ENCODE measurements at places on chromosomes 3 and 15. TPM values are rescaled to one million over a fixed set of nuclear protein-coding genes. Genes with fewer than 3 reads are reported as not detected.

DNA sequence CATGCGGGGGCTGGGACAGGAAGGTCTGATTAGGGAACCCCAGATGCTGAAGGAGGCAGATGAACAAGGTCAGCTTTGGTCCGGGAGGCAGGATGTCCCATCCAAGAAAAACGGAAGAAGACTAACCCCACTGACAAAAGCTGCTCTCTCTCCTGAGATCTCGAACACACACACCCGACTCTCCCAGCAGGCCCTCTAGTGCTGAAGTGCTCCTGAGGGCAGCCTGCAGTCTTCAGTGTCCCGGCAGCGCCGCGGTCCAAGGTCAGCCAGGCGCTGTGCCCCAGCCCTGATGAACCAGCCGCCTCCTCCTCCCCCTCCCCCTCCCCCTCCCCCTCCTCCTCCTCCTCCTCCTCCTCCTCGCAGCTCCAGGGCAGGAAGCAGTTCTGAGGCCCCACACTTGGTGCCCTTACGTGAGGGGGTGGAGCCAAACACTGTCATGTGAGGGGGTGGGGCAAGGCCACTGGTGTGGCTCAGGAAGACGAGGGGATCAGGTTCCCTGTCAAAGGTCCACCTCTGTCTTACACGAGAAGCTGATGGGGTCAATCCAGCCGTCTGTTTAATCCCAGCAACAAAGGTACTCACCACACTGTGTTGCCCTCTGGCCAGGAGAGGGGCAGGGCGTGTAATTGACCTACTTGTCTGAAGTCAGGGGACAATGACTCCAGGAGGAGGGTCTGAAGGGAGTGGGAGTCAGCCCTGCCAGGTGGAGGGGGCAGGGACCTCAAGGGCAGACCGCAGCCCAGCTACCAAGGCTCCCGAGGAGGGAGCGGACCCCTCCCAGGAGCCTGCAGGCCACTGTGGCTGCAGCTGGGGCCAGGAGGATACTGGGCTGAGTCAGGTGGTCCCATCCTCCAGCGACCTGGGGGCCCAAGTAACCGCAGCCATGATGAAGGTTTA, 34.3 kb downstream of the PRR23E start:
- no peak for DNase-seq

Gene GP9
- not detected for total RNA-seq

Gene STX19
- total RNA-seq: not detected

- no peak for DNase-seq
Measured at GRCh38 chr3:194989241-194989640, 281.7 kb downstream of the XXYLT1 start.

- DNase-seq: no peak
Measured at GRCh38 chr3:169131690-169132464, 531.6 kb downstream of the MECOM start.

DNA sequence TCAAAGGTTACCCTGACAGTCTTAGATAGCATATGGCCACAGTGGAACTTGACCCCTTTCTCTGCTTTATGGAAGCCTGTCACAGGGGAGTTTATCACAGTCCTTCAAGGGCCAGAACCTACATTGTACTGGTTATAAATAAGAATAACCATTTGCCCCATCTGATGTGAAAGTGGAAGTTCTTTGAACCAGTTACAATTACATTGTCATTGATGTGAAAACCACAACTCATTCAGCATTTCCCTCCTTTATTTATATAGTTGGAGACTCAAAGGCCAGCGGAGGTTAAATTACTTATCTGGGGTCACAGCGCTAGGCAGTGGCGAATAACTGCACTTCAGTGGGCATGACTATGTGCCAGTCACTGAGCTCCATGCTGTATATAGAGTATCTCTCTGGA, 60.5 kb upstream of the TBC1D5 start:
- no peak for DNase-seq

Gene NR2E3
- 0.77 TPM for total RNA-seq

DNA sequence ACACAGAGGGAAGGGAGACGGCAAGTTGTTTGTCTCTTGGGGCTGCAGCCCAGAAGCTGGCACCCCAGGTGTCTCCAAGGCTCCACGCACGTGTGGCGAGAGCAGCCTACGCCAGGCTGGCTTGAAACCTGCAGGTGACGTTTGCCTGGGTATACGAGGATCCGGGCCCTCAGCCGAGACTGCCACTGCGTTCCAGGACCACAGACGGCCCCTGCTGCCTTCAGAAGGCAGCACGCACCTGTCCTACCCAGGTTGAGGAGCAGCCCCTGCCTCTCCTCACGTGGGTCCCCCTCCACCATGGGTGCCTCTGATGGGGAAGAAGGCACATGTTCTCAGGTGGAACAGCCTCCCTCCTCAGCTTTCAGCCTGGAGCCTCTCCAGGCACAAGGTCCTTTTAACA, 75.3 kb upstream of the PRR20G start:
- no peak for DNase-seq

GRCh38 chr3:25259871-25260270, 168.2 kb upstream of the RARB start:
- peak; percentile 46 for DNase-seq

DNA sequence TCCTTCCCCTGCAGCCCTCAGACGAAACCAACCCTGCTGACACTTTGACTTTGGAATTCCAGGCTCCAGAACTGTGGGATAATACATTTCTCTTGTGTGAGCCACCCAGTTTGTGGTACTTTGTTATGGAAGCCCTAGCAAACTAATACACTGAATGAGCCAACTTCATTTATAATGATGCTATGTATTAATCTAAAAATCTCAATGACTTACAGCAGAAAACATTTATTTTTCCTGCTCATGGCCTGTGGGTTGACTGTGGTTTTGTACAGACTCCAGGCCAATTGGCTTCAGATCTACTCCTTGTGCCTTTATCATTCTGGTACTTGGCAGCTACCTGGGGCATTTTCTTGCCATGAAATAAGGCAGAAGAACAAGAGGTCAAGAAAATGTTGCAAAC, 152.4 kb downstream of the EBLN2 start:
- DNase-seq: peak; percentile 90

Gene VWA5B2
- not detected for total RNA-seq

DNA sequence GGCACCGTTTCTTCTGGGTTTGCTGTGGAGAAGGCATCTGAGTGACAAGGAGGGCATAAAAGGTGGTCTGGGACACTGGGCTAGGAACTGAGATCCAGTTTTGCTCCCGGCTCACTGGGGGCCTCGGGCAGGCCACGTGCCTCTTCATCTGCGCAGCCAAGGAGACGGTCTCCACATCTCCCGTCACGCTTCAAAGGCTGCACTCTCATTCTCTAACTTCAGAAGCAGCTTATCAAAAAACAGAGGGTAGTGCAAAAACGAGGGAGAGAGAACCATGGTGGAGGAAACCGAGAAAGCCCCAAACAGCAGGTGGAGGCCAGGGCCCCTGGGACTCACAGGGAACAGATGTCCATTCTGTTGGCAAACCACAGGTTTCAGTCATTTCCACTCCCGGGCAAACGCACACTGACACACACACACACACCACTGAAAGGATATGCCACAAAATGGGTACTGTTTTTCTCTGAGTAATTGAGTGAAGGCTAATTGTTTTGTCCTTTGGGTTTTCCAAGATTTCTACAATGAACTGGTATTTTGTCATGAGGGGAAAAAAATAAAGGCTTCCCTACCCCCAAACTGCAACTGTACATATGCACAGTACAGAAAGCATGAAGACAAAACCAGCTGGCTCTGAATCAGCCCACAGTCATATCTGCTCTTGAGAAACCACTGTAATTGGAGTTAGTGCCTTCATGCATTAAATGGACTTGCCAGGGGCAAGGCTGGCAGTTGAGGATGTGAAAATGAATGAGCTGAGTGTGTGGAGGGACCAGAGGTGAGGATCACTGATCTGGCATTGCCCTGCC, 71.9 kb downstream of the MGLL start:
- peak; percentile 83 for DNase-seq

Gene GOLGA8T
- 0.26 TPM for total RNA-seq

- DNase-seq: no peak
Measured at GRCh38 chr3:193225302-193226125, 15.5 kb upstream of the PLAAT1 start.

- DNase-seq: no peak
Measured at GRCh38 chr3:84245789-84246188, 713.0 kb upstream of the CADM2 start.

Gene SLC2A2
- total RNA-seq: not detected

Gene OR5H2
- not detected for total RNA-seq

- DNase-seq: peak; percentile 82
Measured at GRCh38 chr3:77460326-77460725, 420.4 kb downstream of the ROBO2 start.

Gene CCDC12
- total RNA-seq: 29.2 TPM

GRCh38 chr15:94306700-94307650, 75.6 kb downstream of the MCTP2 start:
- DNase-seq: peak; percentile 83

Gene THAP10
- 2.3 TPM for total RNA-seq

DNA sequence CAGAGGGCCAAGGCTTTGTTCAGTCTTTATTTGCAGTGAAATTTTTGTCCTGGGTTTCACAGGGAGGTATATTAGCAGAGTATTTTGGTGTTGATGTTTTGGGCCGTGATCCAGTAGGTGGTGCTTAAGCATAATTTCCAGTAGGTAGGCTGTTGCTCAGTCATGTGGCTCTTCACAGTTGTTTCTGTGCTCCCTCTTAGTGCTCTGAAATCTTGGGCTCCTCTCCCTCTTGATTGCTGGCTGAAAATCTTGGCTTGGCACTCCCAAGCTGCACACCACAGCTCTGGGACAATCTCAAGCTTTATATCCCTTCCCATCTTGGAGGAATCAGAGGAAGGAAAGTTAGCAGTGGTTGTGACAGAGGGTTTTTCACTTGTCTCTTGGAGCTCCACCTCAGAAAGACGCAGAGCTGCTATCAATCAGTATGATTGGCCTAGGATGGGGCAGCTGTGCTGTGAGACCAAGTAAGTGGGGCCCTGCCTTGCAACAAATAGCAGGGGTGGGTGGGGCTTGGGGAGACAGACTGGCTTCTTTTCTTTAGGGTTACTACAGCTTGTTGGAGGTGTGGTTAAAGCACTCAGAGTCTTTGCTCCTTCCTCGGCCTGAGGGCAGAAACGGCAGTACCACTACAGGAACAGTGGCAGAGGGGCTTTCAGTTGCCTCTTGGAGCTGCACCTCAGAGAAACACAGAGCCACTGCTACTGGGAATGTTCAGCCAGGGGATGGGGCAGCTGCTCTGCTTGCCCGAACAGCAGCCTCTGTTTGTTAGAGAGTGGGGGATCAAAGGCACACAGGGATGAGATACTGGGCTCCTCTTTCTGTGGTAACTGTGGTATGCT, 627.0 kb downstream of the SI start:
- no peak for DNase-seq

Gene NPAP1
- not detected for total RNA-seq

Gene SLC24A5
- not detected for total RNA-seq

Gene PXYLP1
- total RNA-seq: 5.1 TPM

Gene CELSR3
- total RNA-seq: 2.1 TPM

DNA sequence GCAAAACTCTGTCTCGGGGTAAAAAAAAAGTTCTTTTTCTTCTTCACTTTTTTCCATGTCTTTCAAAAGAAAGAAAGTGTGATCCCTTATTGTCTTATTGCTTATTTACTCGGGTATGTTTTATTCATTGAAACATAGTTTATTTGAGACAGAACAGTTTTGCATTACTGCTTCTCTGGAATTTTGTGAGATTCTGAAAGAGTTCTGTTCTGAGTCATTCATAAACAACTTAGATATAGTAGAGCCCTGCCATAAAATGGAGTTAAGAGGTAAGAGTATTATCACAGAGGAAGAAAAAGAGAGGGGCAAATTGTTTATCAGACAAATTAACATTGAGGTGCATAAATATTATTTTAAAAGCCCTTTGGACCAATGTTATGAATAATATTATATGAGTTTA, 522.2 kb downstream of the ROBO2 start:
- DNase-seq: no peak

- no peak for DNase-seq
Measured at GRCh38 chr15:77836906-77837648, 204.4 kb upstream of the LINGO1 start.

Gene HCLS1
- total RNA-seq: 0.51 TPM

DNA sequence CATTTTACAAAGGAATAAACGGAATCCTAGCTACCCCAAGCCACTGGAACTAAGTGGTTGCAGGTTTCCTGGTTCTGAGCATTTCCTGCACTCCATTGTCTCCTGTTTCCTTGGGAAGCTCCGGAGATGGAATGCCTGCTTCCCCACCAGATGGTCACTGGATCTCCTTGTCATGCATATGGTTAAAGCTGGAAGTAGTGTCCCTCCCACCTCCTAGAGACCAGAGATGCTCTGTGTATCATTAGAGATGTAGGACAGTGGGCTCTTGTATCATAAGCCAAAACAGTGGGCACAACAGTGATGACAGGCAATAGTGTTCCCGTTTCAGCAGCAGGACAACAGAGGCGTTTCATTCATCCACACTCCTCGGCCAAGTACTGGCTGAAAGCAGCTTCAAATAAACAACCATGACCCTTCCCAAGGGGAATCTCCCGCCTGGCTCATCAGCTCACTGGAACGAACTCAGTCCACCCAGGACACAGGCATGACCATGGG, 136.2 kb upstream of the EIF1B start:
- DNase-seq: no peak

- no peak for DNase-seq
Measured at GRCh38 chr3:157920822-157921700, 185.2 kb downstream of the SHOX2 start.

DNA sequence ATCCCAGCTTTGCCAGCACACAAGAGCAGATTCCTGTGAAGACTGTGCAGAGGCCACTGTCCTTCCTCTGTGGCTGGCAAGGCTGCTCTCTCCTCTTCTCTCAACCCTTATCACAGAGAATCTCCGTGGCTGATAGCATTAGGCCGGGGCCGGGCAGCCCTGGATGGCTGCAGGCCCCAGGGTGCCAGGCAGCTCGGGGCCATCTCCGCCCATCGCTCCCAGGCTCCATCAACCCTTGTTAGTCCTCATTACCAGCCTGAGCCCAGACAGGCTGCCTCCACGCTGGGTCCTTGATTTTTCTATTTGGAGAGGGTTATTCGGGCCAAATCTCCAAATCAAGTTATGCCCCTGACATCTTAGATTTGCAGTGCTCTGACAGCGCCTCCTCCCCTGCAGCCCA, 39.1 kb downstream of the MRPL46 start:
- DNase-seq: no peak

DNA sequence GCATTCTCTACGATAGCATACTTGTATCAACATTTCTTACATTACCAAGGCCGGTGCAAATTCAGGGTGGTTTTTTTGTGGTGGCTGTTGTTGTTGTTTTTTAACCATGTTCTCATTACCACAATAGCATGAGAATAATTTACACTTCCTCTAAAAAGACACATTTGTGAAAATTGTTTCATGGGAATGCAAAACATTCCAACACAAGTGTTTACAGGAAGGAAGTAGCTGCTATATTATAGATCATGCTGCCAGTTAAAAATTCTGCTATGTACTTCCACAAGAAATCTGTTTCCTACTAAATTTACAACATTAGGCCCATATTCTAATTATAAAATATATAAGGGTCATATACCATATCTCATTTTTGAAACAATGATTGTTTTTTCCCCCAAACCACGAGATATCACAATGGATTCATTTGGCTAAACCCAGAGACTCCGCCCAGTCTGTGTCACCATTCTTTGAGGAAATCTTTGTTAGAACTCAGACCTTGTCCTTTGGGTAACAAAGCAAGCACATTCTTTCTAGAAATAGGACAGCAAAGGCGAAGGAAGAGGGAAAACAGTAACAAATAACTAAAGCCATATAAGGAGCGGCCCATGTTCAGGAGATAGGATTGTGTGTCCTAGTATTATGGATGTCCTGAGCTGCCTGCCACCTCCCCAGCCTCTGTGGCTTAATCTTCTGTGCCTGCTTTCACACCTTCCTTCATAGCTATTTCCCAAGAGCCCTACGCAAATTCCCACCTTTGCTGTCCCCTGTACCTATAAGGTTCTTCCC, 60.1 kb downstream of the UACA start:
- no peak for DNase-seq

- DNase-seq: no peak
Measured at GRCh38 chr3:179977356-179977755, 59.4 kb downstream of the PEX5L start.

Data from fibroblast of lung (primary cell).